ENCODE measurements at places on chromosomes 5 and 9.

GRCh38 chr5:156221816-156222215 lies 105.1 kb upstream of the SGCD start:
- DNase-seq: no peak

GRCh38 chr5:66993448-66993847 lies 203.2 kb downstream of the CD180 start:
- DNase-seq: no peak

GRCh38 chr5:75588666-75589065 lies 22.6 kb upstream of the ANKDD1B start:
- DNase-seq: no peak

- no peak for DNase-seq
These were observed 115.7 kb downstream of the FRMD3 start for GRCh38 chr9:83422527-83422926.

GRCh38 chr9:83322438-83322837 lies 215.8 kb downstream of the FRMD3 start:
- no peak for DNase-seq
